ENCODE measurements at places on chromosomes 13 and 19. TPM values are rescaled to one million over a fixed set of nuclear protein-coding genes. Genes with fewer than 3 reads are reported as not detected.

The PGLYRP1 gene
- not detected for total RNA-seq

The RNF225 gene
- total RNA-seq: not detected

The GIPC3 gene
- total RNA-seq: not detected

The ZSCAN5C gene
- total RNA-seq: not detected

The GPR183 gene
- not detected for total RNA-seq

DNA sequence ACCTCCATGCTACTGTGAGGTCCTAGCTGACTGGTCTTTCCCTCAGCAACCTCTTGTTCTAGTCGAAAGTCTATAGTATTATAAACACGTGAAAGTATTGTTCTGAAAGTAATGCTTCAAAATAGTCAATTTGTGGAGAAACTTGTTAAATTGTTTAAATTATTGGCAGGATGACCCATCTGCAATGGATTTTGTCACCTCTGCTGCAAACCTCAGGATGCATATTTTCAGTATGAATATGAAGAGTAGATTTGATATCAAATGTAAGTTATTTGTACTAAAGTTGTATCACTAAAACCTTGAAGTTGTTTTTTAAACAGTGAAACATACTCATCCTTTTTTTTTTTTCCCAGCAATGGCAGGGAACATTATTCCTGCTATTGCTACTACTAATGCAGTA lies 25.9 kb downstream of the UBA2 start:
- DNase-seq: no peak

GRCh38 chr19:17721821-17722220 lies 2.5 kb downstream of the MAP1S start:
- no peak for DNase-seq

GRCh38 chr13:83877651-83878355 lies 4.5 kb downstream of the SLITRK1 start:
- DNase-seq: no peak

GRCh38 chr13:100530671-100531213 lies 57.8 kb downstream of the GGACT start:
- DNase-seq: no peak

- no peak for DNase-seq
Measured at GRCh38 chr13:42794577-42795275, 13.3 kb downstream of the FAM216B start.

DNA sequence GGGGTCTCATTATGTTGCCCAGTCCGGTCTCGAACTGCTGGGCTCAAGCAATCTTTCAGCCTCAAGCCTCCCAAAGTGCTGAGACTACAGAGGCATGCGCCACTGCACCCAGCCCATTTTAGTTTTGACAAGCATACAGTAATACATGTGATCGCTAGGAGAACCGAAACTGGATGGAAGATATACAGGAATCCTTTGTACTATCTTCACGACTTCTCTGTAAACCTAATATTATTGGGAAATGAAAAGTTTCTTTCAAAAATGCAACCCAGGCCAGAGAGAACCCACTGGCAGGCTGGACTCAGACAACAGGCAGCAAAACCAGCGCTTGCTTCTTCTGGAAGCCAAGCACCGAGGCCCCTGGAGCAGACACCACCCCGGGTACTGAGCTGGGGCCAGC lies 9.4 kb downstream of the C19orf12 start:
- DNase-seq: no peak

- no peak for DNase-seq
Measured at GRCh38 chr13:76852986-76853385, 33.2 kb downstream of the KCTD12 start.

- DNase-seq: peak; percentile 81
Measured at GRCh38 chr13:28100150-28101121, at the start of gene FLT3. Gene FLT3 (minus strand): TSS chr13:28100576. CDS start chr13:28100510, 66 bp downstream.

DNA sequence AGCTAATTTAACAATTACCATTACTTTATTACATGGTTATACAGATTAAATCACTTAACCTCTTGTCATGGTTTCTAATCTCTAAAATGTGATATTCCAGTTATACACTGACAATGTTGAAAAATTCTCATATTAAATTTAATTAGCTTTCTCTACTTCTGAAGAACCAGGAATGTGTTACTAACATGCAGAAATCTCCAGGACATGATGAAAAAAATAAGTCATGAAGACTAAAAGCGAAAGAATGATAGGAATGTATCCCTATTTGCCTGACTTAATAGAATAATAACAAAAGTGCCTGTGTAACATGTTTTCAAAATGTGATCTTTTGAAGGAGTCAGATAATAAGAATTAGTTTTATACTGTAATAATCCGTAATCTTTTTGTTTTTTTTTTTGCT lies 2823.7 kb upstream of the PCDH20 start:
- no peak for DNase-seq

GRCh38 chr19:8451885-8452284 lies 7.1 kb downstream of the HNRNPM start:
- no peak for DNase-seq

DNA sequence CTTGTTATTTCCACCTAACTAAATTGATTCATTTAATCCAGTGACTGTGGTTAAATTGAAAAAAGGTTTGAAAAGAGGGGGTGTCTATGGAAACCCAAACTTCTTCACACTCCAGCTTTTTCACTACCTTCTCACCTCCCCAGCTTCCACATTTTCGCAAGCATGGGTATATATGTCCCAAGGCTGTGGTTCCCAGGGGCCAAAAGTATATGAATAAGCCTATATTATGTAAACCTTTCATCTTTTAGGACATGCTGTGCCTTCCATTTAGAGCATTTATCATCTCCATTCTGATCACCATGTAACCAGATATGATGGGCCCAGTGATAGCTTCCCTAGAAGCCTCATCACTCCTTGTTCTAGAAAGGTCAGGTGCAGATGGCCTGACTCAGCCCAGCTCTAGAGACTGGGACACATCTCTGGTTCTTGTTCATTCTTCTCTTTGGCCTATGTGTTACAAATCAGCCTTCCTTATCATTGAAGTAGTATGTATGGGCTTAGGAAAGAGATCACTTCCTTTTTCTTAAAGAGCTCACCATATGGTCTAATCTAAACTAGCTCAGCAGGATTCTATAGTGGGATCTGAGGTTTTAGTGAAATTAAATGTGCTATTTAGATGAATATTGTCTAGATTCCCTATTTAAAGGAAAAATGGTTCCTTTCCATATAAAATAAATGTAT lies 19.5 kb upstream of the ARL11 start:
- no peak for DNase-seq

DNA sequence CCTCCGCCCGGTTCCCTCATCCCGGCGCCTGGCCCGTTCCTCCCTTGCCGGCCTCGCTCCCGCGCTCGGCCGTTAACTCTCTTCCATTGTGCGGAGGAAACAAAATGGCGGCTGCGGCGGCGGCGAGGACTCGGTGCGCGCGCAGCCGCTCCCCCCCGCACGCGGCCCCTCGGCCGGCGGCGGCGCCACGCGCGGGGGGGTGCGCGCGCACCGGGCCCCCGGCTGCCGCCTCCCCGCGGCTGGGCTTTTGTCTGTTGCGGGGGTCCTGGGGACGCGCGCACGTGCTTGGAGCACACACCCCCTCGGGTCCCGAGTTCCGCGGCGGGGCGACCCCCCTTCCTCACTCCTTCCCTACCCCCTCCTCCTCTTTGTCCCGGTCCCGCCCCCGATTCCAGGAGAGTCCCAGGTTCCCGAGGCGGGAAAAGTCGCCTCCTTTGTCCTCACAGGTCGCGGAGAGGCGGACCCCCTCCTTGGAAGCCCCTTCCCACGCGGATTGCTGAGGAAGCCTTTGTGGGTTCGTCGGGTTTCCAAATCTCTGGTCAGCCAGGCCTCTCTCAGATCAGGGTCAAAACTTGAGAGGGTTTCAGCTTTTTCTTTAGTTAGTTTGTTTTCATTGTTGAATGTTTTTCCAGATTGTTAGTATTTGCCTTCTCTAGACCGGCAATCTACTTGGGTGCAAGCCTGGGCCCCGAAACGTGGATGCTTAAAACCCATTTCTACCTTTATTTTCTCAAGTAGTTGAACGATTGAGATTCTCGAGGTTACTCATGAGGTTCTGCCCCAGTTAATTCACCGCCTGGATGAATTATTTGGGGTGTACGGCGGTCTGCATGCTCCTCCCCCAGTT lies 687 bp downstream of the ILF3 start:
- no peak for DNase-seq
